Activated naive CD4-positive, alpha-beta T cell (primary cell): ENCODE measurements at places on chromosomes 11 and 22.

DNA sequence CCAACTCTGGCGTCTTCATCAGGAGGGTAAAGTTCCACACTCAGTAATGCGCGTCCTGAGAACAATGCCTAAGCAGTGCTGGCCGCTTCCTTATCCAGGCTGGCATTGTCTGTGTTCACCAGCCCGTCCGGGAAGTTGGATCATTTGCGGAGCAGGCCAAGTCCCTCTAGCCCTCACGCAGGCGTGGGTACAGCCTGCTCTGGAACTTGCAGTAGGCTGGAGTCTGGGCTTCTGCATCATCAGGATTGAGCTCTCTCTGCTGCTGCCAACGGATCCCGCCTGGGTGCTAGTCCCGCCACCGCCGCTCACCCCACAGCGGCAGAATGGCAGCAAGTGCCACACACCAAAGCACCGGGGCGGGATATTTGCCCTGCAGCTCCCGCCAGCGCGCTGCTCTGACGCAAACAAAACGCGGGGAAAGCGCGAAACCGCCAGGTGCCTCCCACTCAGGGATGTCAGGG lies 29.0 kb downstream of the GLYATL1 start:
- DNase-seq: no peak

GRCh38 chr11:59216641-59217564 lies 4.2 kb upstream of the MPEG1 start:
- DNase-seq: no peak

DNA sequence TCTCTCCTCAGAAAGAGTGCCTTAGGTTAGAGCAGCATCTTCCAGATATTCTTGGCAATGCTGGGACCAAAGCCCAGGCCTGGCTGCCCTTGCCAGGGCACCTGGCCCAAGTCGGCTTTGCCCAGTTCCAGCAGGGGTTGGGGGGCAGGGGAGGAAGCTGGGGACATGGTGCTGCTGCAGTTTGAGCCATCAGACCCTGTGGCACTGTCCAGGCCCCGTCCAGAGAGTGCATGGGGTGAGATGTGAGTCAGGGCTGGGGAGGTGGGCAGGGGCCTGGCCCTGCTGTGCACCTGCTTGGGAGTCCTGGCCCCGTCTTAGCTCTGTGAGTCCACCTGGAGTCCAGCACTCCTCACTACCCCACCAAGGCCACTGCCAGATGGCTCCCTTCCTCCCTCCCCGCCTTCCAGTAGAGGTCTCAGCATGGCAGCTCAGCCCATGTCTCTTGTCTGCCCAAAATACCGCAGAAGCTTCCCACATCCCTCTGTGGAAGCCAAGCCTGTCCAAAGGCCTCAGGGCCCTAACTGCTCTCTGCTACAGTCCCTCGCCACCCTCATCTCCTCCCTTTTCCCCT lies 16.6 kb downstream of the DERL3 start:
- DNase-seq: no peak

GRCh38 chr11:134639586-134640330 lies 227.7 kb upstream of the B3GAT1 start:
- no peak for DNase-seq

DNA sequence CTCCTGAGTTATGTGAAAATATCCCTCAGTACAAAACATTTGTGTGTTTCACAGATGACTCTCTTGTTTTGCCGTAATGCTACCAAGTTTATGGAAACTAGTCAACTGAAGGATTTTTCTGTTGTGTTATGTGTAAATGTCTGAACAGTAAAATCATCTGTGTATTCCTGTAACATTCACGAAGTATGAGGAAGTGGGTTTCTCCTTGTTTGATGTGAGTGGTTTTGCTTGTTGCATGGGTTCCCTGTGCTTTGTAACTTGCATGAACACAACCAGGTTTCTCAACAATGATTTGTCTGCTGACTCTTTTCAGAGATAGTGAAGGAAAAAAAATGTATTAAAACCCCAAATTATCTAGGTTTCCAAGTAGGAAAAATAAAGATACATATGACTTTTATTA lies 138.1 kb downstream of the PGR start:
- no peak for DNase-seq
